ENCODE measurements at places on chromosomes 12 and 14.

DNA sequence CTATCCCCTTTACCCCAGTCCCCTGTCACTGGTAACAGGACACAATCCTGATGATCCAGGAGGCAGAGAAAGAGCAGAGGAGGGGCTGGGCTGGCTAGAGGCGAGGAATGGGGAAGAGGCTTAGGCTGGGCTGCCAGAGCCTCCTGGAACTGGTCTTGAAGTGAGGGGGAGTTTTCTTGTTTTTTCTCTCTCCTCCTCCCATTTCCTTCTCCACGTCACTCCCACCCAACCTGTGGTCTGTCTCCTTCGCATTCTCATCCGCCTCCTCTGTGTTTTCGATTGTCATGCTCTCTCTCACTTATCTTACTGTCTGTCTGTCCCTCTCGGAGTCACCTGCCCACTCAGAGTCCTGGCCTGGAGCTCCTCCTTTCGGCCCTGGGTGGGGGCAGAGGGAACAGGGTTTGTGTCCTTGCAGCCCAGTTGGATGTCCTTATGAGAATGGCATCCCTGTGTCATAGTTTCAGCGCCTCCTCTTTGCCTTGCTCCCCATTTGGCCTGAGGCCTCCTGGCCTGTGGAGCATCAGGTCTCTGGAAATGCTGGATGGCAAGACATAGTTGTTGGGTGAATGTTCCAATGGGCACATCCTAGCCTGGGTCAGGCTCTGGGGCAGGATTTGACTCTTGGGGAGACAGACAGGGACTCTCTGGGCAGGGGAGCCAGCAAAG, 3.4 kb upstream of the KRT80 start:
- DNase-seq: no peak

DNA sequence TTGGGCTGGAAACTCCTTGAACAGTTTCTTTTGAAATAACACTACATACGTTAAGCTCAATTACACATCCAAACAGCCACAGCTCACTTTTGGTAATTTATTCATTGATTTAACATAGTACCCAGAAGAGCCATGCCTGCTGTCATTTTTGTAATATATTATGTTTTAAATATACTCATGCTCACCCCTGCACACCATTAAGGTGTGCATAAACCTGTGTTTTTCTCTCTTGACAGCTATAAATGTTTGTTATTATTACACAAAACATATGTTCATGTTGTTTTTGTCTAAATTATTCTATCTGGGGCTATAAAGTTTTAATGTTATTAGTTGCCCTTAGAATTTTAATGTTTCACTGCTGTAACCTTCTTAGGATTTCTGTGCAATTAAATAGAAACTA, 296.1 kb downstream of the AKAP6 start:
- no peak for DNase-seq

GRCh38 chr14:60974090-60974651, 6.7 kb downstream of the TRMT5 start:
- DNase-seq: no peak

DNA sequence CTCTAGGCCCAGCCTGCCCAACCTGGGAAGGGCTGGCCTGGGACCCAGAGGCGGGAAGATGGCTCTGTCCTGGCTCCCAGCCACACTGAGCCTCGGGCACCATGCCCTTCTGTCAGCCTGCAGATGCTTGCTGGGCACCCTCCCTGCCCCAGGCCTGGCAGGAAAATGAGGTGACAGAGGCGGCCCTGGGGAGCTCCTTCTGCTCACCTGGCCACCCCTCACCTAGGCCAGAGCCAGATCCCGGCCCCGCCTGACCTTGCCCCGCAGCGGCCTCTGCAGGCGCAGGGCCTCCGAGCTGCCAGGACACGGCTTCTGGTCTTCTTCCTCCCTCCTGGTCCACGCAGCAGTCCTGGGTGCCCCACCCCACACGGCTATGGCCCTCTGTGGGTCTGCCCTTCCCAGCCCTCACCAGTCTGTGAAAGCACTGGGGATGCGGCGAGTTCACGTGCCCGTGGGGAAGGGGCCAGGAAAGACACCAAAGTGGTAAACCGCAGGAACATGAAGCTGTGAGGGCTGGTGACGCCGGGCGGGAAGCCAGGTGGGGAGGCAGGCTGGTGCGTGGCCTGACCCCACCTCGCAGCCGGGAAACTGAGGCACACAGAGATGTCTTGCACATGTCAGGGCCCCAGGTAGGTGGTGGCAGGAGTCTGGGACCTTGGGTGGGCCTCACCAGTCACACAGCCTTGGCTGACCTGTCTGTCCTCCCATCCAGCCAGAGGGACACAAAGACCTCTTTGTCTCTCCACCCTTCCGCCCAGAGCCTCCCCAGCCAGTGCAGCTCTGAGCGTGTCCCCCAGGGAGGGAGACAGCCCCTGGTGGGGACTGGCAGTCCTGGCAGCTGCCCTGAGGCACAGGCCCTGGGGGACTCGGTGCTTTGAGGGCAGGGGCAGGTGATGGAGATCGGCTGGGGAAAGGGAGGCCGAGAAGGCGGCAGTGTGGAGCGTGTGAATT, 12.8 kb downstream of the BAG5 start:
- DNase-seq: peak; percentile 61

DNA sequence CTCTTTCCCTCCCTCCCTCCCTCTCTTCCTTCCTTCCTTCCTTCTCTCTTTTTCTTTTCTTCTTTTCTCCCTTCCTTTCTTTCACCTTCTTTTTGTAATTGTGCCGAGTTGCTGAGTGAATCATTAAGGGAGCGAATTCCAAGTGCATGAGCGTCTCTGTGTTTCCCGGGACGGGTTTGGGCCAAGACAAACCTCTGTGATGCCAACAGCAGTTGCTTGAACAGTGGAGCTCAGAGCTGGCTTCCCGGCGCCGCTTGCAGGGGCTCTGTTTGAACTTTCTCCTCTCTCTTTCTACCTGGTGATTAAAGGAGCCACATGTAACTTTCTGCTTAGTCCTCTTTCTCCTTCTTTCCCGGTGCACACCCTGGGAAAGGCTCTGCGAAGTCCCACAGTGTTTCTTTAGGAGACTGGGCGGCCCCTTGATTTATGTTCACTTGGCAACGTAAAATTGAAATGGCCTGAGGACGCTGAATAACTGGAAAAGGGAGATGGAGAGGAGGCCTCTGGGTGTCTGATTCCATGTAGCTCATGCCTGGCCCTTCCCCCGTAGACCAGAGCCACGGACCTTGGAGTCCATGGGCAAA, 33.7 kb upstream of the MAP1LC3B2 start:
- no peak for DNase-seq

GRCh38 chr14:101290611-101291010, 270.7 kb upstream of the DIO3 start:
- no peak for DNase-seq

- no peak for DNase-seq
Measured at GRCh38 chr14:86124328-86124727, 594.4 kb downstream of the FLRT2 start.

- no peak for DNase-seq
Measured at GRCh38 chr14:33671556-33671955, 279.3 kb downstream of the EGLN3 start.

DNA sequence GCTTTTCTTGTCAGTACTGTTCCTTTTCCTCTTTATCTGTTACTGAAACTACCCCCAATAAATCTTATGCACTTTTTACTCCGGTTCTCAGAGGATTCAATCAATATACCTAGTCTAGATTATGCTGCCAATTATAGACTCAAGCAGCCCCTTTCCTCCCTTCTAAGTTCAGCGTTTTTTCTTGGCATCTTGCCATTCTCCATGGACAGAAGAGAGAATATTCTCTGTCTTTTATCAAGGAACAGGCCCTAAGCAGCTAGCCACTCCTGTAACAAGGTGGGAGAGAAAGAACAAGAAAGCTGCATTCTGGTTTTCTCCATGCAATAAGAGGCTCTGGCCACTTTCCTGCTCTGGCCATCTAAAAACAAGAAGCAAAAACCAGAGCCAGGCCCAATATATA, 263.0 kb upstream of the ALG10 start:
- no peak for DNase-seq

- no peak for DNase-seq
Measured at GRCh38 chr12:67645126-67645525, 3.4 kb upstream of the DYRK2 start.

- peak; percentile 18 for DNase-seq
Measured at GRCh38 chr14:100587763-100588411, 670 bp upstream of the BEGAIN start.

GRCh38 chr14:68590201-68590522, 202.7 kb downstream of the ZFP36L1 start:
- DNase-seq: no peak

DNA sequence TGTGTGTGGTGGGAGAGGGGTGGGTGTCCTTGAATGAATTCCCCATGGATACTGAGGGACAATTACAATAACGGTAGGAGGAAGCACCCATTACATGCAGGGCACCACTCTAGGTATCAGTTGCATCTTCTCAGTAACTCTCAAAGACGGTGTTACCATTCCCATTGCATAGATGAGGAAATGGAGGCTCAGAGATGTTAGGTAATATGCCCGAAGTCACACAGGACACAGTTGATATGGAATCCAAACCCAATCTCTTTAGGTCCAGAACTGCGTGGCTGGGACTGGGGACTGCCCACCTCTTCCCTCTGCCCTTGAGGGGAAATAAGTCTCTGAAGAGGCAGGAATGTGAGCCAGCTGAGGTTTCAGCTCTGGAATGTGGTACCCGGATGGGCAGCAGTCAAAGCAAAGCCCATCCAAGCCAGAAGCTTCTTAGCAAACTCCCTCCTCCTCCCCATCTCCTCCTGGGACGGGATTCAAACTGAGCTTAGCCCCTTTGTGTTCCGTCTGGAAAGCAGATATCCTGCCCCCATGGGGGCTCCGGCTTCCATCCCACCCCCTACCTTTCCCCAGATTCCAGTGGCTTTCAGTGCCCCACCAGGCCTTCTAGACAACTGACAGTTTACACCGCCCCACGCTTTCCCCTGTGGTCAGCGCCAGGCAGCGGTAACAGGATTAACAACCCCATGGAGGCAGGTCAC, 187.5 kb downstream of the RBM19 start:
- DNase-seq: no peak

GRCh38 chr14:99309220-99309766, 37.3 kb upstream of the BCL11B start:
- DNase-seq: no peak

- no peak for DNase-seq
Measured at GRCh38 chr12:112304436-112304835, 77.8 kb downstream of the HECTD4 start.

DNA sequence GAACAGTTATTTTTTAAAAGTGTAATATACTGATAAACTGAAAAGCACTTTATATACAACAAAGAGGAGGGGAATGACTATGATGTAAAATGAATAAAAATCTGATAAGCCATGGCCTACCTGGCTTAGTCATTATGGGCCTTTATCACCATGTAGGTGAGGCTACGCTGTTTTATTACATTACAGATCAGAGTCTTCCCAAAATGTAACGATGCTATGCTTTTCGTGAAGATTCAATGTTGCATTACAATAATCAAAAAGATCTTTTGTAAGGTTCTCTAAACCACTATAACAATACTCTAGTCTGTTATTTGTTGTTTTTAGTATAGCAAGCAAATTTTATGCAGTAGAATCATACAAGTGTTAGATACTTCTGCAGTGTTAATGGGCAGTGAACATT, 34.2 kb downstream of the ARID4A start:
- DNase-seq: no peak

- no peak for DNase-seq
Measured at GRCh38 chr12:31034372-31034771, 39.3 kb upstream of the DDX11 start.

DNA sequence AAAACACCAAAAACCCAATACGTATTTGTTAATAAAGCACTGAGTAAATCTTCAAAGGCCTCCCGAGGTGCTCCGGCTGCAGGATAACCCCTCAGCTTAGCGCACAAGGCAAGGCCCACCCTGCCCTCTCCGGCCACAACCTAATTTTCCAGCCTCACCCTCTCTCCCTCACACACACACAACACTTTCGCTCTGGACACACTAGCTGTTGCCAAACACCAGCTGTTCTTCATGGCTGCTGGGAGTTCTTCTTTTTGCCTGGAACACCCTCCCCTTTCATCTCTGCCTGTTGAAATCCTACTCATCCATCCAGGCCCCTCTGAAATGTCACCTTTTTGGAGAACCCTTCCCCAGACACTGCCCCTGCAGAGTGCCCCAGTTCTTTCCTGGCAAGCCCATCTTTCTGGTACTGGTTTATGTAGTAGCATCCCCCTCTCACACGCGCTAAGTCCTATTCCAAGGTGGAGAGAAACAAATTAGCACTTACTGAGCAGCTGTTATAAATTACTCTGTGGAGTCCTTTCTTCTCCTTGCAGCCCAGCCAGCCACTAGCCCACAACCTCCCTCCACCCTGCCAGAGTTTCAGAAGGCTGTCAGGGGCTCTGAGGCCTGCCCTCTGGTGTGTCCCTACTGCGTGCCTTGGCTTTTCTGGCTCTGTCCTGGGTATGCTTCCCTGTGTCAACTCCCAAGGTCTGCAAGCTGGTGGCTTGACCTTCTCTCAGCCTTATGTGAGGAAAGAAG, 805 bp upstream of the CRACR2A start:
- peak; percentile 42 for DNase-seq

GRCh38 chr12:119829439-119829838, 47.7 kb downstream of the CIT start:
- DNase-seq: no peak

- no peak for DNase-seq
Measured at GRCh38 chr14:97177016-97177415, 379.8 kb downstream of the VRK1 start.

DNA sequence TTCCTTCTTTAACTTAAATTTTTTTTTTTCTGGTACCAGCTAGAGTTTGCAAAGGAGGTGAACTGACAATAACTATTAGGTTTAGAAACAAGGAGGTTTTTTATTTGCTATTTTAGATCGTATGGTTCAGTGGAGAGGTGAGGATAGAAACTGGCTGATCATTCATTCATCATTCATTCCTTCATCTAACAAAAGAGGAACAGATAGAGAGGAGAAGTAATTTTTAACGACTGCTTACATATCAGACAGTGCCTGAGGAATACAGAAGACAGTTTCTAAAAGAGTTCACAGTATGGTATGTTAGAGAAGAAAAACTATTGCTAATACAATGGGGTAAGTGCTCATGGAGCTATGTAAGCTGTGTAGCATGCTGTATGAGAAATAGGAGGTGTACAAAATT, 111.1 kb downstream of the ERC1 start:
- DNase-seq: no peak

DNA sequence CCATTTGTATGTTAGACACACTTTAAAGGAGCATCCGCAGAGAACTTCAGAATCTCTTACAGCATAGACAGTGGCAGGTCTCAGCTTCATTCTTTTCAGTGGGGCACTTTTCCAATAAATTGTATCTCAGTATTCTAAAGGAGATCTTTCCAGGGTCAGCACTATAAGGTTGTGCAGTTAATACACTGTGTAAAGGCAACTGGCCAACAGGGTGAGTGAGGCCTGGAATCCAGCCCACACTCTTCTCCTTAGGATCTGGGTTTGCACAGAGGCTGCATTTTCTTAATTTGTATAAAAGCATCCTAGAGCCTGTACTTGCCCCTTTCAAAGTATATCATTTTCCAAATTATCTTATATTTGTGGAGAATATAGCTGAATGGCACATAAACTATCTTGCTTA, 94.2 kb downstream of the MYF5 start:
- DNase-seq: no peak

DNA sequence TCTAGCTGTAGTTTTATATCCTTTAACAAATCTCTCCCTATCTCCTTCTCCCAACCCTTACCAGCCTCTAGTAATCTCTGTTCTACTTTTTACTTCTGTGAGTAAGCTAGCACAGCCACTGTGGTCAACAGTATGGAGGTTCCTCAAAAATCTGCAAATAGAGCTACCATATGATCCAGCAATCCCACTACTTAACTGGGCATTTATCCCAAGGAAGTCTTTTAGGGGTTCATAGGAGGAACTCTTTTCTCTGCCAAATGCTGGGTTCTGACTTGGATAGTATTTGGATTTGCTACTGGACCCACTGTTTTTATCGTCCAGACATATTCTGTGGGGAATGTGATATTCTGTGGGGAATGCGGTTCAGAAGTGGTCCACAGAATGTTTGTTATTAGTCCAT, 41.1 kb downstream of the EID3 start:
- no peak for DNase-seq
